ENCODE measurements at places on chromosomes 1 and 21. TPM values are rescaled to one million over a fixed set of nuclear protein-coding genes. Genes with fewer than 3 reads are reported as not detected.
A peak's percentile ranks its signal among the peaks of the same experiment; 100 is the strongest.

- peak overlapping the region; percentile 70 for H3K4me3 ChIP-seq
- no peak for DNase-seq
- no peaks in the 10 kb centered on the region for H3K27me3 ChIP-seq
- H3K36me3 ChIP-seq: no peaks in the 10 kb centered on the region
Observed at GRCh38 chr1:42817976-42818375, 779 bp upstream of the SVBP start.

- H3K36me3 ChIP-seq: peaks cover 28% of the 10 kb centered on the region
- H3K4me3 ChIP-seq: no peak overlapping the region
- H3K27ac ChIP-seq: peak overlapping the region; percentile 21
- no peaks in the 10 kb centered on the region for H3K4me1 ChIP-seq
- DNase-seq: no peak
Observed at GRCh38 chr1:150109586-150109985, 40.1 kb upstream of the PLEKHO1 start.

DNA sequence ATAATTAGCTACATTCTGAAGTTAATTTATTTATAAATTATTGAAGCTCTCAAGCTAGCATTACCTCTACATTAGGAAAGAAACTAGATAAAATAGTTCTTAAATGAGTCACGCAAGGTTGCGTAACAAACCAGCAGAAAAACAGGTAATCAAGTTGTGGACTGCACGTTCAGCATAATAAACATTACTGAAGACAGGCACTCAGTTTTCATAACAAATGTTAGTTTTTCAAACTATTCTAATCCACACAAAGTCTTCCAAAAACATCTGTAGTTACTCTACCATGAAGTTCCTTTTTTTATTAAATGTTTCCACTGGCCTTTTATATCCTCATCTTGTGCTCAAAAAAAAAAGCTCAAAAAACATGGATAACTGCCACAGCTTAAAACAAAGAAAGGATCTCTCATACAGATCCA is 1.3 kb downstream of the TOR1AIP2 start:
- no peak for DNase-seq
- peaks cover 38% of the 10 kb centered on the region for H3K4me1 ChIP-seq
- no peak overlapping the region for H3K27ac ChIP-seq
- H3K36me3 ChIP-seq: no peaks in the 10 kb centered on the region
- no peaks in the 10 kb centered on the region for H3K27me3 ChIP-seq

- peaks cover 11% of the 10 kb centered on the region for H3K4me1 ChIP-seq
- peak overlapping the region; percentile 19 for H3K4me3 ChIP-seq
- peak overlapping the region; percentile 88 for H3K27ac ChIP-seq
Observed at GRCh38 chr1:220300442-220301121, 28.3 kb upstream of the RAB3GAP2 start.

DNA sequence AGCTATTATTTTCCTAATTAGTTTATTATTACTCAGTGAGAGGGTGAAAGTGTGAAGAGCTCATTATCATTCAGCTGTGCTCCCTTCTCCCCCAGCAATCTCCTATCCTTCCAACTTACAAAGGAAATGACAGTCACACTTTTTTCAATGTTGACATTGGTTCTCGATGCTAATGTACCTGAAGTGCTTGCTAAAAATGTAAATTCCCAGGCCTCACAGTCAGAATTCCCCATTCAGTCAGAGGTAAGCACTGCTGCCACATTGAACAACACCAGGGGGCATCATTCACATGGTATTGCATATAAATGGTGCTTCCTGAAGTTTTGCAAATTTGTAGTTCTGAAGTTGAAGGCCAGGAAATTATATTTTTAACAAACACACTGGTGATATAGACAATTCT is 132.7 kb upstream of the FOXD3 start:
- no peaks in the 10 kb centered on the region for H3K36me3 ChIP-seq
- peaks cover 7% of the 10 kb centered on the region for H3K27me3 ChIP-seq
- no peaks in the 10 kb centered on the region for H3K4me1 ChIP-seq

GRCh38 chr21:33185852-33186251 is 43.9 kb upstream of the IFNAR2 start:
- no peaks in the 10 kb centered on the region for H3K36me3 ChIP-seq
- DNase-seq: no peak
- H3K4me1 ChIP-seq: no peaks in the 10 kb centered on the region
- no peak overlapping the region for H3K4me3 ChIP-seq

RGS8 gene
- not detected for polyA plus RNA-seq

CDK18 gene
- 147 TPM for polyA plus RNA-seq
